ENCODE measurements at places on chromosomes 3 and 15.

GRCh38 chr3:40414270-40414669, 27.3 kb downstream of the ENTPD3 start:
- no peak for DNase-seq

- DNase-seq = no peak
These were observed 89.6 kb upstream of the GALNT15 start for GRCh38 chr3:16084887-16085286.

DNA sequence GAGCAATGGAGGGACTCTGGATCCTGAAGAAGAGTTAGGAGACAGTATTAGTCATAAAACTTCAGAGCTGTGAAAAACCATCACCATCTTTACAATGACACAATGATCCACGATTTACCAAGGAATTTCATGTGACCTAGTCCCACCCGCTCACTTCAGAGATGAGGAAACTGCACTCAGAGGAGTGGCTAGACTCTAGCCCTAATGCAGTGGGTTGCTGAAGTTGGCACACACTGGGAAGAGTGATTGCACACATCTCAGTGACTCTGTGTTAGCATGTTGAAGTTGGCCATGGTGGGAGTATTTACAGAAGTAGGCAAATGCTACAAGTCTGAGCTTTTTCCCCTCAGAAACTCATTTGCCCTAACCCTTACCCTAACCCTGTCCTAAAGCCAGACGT, 35.2 kb upstream of the SPATA12 start:
- no peak for DNase-seq

DNA sequence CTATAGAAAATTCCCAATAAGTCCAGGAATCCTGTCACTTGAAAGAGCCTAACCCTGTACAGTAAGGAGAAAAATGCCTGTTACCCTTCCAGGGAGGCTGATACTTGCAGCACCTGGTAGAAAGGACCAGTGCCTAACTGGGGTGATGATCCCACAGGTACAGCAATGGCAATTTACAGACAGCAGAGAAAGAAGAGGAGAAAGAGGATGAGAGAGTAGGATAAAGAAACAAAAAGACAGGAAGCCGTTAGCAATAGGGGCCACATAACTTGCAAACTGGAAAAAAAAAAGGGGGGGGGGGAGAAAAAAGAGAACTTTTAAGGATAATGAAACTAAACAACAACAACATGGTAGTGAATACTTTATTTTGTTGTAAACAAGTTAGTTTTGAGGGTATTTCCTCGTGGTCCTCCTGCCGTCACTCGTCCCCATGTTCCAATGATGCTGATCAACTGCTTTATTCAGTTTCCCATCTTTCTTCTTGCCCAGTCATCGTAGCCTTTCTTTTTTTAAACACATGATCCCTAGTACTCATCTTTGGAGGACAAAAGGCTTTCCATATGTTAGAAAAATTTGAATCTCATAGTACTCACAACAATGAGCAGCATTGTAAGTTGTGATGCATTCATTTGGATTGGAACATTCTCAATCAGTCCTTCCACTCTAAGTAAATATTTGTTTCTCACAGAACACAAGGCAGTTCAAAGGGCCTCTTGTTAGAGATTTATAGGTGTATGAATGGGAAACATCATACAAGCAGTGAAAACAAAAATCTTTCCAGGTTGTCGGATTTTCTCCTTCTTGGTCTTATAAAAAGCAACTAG, 8.6 kb downstream of the TM4SF1 start:
- no peak for DNase-seq

DNA sequence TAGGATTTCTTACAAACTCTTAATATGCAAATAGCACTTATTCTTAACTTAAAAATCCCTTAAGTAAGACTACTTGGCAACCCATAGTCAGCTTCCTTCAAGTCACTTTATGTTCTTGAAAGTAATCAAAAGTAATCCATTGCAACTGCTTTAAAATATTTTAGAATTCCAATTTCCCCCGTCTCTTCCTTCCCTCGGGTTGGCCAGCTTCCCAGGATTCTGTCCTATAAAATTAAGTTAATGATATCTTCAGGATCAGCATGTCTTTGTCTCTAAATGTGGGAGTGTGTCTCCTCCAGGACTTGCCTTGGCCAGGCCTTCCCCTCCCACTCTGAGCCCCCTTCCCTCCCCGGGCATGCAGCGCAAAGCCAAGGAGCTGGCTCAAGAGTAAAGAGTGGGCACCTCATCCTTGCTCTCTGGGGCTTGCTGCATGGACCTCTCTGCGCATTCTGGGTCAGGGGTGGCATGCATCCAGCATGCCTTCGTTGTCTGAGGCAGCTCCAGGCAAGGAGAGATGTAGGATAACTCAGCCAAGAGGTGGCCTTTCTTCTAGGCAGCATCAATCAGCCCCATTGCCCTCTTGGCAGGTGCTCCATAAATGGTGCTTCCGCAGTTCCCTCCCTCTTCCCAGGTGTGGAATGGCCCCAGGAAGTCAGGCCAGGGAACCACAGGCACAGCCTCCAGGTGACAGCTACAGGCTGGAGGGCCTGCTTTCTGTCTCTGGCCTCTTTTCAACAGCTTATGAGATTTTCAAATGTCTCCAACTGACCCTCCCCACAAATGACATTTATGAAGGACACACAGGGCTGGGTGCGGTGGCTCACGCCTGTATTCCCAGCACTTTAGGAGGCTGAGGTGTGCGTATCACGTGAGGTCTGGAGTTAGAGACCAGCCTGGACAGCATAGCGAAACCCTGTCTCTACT, 108.7 kb upstream of the ALDH1A3 start:
- no peak for DNase-seq

GRCh38 chr3:115098354-115099073, 48.6 kb downstream of the ZBTB20 start:
- DNase-seq = no peak

DNA sequence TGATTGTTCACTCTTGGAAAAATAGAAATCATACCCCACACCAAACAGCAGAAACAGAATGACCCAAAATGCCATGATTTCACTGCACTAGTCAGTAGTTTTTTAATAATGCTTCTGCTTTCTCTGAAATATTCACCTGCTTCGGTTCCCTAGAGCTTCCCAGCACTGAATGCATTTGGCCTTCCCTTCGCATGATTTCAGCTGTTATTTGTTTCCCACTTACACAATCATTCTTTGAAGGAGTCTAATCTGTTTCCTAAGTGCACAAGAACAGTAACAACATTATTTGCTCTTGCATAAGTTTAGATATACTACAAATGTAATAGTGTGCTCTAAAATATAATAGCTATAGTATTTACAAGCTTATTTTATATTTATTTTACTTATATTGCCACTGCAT, 178.7 kb downstream of the STAC start:
- DNase-seq = no peak

- DNase-seq = no peak
These were observed 34.7 kb downstream of the MAP6D1 start for GRCh38 chr3:183790700-183791099.

DNA sequence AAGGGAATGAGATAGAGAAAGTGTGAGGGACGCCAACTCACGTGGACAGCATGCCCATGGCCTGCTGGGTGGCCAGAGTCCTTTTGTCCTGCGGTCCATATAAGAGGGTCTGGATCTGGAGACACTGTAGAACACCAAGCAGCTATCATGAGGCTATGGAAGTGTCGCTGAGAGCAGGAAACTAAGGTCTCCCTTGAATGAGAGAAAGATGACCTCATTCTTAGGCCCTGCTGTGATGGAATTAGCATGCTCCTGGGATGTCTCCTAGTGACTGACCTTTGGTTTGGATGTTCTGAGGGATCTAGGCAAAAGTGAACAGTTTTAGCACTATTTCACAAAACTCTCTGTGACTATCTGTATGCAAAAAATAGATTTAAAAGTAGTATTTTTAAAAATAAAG, 34.4 kb downstream of the SYNM start:
- DNase-seq = no peak

DNA sequence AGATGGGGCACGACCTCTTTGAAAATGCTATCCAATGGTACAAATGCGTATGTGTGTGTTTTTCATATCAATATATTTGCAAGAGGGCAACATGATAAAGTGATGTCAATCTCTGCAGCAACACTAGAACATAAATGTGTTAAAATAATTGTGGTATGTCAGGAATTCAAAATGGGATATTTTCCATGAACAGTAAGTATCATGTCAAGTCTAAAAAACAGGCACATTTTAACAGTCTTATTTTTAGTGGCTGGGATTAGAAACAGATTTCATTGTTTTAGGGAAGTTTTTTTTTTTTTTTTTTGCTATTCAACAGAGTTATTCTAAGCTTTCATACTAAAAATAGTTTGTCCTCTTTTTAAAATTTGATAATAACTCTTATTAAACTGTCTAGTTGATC, 209.8 kb downstream of the GAP43 start:
- no peak for DNase-seq

DNA sequence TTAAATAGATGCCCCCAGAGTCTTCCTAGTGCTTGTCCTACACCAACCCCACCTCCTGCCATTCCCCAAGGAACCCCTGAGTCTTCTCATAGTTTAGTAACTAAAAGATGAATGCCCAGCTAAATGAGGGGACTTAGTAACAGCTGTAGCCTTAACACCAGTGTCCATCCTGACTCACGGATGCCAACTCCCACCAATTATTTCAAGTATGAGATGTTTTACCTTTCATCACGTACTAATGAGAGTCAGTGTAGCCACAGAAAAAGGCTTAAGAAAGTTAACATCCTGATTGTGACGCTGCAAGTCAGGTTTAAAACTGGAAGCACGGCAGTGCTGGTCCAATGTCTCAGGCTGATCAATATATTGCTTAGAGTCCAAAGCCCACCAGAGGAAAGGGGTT, 109.9 kb downstream of the FMN1 start:
- no peak for DNase-seq

GRCh38 chr15:62440362-62441105, 275.4 kb upstream of the C2CD4B start:
- no peak for DNase-seq

DNA sequence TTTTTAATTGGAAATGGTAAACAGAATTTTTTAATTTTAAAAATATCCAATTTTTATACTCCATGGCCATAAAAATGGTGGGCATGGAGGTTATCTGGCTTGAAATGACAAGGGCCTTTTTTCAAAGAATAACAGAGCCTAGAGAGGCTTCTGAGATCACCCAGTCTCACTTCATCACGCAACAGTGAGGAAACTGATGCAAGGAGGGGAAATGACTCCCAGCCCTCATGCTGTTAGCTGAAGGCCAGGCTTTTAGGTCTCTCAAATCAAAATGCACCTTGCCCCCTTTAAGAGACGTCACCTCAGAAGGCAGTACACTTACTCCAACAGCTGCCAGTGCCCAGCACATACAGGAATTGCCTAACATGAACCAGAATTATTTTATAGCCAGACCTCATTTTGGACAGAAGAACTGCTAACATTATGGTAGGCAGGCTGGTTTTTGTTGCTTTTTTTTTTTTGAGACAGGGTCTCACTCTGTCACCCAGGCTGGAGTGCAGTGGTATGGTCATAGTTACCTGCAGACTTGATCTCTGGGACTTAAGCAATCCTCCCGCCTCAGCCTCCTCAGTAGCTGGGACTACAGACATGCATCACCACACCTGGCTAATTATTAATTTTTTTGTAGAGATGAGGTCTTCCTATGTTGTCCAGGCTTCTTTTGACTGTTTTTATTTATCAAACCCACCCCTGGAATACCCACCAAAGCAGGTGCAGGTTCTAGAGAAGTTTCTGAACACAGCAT, 9.1 kb downstream of the RAB43 start:
- DNase-seq = no peak

- DNase-seq = peak; percentile 60
These were observed 51.6 kb downstream of the LINGO1 start for GRCh38 chr15:77580996-77581682.

DNA sequence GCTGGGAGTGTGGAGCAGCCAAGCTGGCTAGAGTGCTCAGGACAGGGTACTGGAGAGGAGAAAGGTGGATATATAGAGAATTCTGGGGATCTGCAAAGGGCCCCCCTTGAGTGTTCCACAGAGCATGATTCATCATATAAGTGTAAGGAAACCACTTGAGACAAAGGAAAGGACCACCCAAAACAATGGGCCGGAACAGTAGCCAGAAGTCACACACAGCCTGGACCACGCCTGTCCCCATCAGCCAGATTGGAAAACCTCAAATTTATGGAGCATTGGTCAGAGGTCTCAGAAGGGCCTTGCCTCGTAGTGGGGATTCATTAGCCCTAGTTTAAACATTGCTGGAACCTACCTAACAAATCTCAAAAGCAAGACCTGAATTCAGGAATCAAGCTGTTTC, 4.9 kb upstream of the KNSTRN start:
- DNase-seq = no peak

DNA sequence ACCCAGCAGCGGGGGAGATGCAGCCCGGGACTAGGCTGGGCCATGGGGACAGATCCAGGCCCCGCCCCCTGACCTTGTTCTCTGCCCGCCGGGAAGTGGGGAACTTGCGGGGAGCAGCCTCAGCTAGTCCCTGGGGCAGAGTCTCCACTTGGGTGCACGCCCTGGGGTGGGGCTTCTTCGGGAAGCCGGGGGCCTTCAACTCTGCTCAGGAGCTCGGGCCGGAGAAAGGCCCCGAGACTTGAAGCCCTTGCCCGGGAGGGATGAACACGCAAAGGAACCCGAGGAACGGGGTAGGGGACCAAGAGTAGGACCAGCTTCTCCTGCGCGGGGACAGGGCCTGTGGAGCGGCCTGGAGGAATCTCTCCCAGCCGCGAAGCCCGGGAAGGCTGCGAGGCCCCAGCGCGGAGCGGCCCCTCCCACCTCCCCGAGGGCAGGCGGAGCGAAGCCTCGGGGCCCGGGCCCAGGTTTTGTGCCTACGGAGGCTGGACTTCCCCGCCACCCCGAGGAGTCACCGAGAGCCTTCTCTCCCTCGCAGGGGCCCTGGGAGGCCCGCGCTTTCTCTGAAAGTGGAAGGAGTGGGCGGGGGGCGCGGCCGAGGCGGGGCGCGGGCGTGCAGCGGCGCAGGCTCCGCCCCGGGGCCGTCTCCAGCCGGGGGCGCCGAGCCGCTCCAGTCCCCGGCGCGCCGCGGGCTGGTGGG, at the start of gene ITPKA:
Gene ITPKA (plus strand): TSS at position 670 of the 697 bp plus-strand sequence. CDS start 54 bp downstream, outside the sequence.
- peak; percentile 5 for DNase-seq

- no peak for DNase-seq
These were observed 50.4 kb upstream of the LARS2 start for GRCh38 chr3:45337839-45338470.

GRCh38 chr15:33675246-33675645, 293.1 kb upstream of the CHRM5 start:
- DNase-seq = peak; percentile 9

GRCh38 chr3:146256851-146257486, 6.1 kb upstream of the PLSCR4 start:
- no peak for DNase-seq

DNA sequence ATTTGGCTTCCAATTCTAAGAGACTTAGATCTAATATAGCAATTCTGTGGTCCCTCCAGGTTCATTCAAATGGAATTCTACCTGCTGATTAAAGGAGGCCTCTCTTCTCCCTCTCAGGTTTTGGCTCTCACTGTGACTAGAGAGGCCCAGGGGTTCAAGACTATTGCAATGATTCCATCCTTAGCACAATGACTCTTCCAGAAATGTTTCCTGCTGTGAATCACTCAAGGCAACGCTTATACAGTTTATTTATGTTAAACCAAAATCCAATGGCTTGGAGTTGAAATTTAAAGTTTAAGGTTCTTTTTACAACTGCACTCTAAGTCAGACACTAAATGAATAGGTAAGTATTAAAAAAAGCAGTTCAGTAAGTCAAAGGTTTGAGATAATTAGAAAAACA, 39.9 kb downstream of the IFT57 start:
- DNase-seq = no peak
